ENCODE measurements at places on chromosomes 12 and 14.

- DNase-seq = no peak
Observed at GRCh38 chr14:89013698-89014568, 189.5 kb downstream of the TTC8 start.

DNA sequence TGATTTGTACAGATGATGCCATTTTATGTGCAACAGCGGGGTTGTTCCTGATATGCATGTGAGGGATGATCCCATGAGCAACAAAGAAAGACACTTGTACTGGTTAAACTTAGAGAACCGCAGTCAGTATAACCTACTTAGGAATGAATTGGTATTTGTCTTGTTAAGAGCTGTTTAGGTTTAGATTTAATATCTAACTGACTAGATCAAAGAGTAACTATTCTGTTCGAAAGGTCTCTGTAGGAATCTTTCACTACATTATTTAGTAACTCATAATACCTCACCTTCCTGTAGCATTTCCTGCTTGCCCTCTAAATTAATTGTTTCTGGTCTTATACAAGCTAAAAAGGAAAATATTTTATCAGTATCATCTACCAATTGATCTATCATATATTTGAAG, 350.4 kb downstream of the TRHDE start:
- no peak for DNase-seq

DNA sequence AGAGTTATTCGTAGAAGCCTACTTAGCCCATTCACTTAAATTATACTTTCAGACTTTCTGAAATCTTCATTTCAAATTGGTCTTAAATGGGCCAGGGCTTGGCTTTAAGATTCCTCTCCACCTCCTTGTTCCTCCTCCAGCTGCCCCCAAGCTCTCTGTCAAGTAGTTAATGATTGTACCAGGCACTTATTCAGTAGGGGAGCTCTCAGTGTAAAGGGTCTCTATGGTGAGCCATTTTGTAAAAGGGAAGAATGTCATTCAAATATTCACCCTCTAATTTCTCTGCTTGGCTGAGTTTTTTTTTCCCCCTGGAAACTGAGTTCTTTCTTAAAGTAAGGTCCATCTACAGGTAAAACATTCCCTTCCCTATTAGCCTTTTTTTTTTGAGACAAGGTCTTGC, 96.6 kb downstream of the SUDS3 start:
- DNase-seq = no peak

DNA sequence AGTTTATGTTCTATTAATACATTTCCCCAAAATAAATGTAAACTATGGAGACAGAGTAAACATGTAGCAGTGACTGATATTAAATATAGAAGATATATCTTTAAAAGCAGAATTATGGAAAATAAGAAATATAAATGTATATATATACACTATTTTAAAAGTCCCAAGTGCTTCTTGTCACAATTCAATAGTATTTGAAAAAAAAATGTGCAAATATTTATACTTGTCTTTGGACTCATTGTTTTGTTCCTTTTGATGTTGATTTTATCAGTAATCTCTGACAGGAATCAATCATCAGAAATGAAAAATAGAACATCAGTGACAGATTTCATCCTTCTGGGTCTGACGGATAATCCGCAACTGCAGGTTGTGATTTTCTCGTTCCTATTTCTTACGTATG, at the start of gene OR6C76:
OR6C76 (plus strand) TSS at position 301 of the 400 bp plus-strand sequence; CDS start at position 301, 0 bp downstream.
- DNase-seq = no peak

GRCh38 chr14:61885203-61885961, 123.2 kb downstream of the SNAPC1 start:
- DNase-seq = no peak

- peak; percentile 48 for DNase-seq
Observed at GRCh38 chr12:104805186-104805585, 152.9 kb downstream of the SLC41A2 start.

GRCh38 chr12:98374007-98374406, 141.4 kb upstream of the TMPO start:
- no peak for DNase-seq

- DNase-seq = no peak
Observed at GRCh38 chr12:2410496-2410895, 357.7 kb downstream of the CACNA1C start.

- DNase-seq = no peak
Observed at GRCh38 chr14:61472801-61473376, 151.5 kb downstream of the PRKCH start.

GRCh38 chr14:90509403-90509802, 112.6 kb downstream of the CALM1 start:
- no peak for DNase-seq

DNA sequence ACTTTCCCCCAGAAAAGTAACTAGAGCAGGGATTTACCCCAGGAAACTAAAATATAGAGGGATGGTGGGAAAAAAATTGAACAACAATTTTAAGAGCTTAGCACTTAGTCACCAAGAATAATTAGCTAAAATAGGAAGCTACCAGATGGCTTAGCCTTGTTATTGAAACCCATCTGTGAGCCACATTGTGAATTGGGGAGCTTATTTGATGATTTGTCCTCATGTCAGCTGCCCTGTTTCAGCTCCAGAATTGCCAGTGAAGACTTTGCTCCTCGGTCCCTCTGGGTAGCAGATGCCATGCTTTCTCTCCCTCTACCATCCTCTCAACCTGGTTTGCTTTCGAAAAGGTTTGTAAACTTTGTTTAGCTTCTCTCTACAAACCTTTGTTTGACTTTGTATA, 67.7 kb upstream of the PTHLH start:
- DNase-seq = no peak

DNA sequence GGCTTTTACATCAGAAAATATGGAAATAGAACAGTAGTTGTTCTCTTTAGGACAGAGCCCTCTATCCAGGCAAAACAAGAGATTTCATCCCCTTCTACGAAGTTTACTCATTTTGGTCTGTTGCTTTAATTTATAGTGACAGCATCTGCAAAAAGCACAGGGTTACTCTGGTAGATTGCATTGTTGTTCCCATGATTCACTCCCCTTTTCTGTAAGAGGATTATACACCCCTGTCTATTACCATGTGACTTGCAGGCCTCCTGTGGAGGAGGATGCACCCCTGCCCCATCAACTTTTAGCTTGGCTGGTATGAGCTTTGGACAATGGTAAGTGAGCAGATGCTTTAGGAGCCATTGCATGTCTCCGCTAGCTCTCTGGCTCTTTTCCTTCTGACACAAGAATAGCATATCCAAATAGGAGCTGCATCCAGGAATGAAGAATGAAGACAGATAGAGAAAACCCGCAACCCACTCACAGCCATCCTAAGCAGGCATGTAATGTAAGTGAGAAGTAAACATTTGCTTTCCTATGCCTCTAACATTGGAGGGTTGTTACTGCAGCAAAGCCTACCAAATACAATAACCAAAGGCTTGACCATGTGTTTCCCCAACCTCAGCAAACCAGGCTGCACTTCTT, 304.2 kb downstream of the AKAP6 start:
- peak; percentile 23 for DNase-seq

DNA sequence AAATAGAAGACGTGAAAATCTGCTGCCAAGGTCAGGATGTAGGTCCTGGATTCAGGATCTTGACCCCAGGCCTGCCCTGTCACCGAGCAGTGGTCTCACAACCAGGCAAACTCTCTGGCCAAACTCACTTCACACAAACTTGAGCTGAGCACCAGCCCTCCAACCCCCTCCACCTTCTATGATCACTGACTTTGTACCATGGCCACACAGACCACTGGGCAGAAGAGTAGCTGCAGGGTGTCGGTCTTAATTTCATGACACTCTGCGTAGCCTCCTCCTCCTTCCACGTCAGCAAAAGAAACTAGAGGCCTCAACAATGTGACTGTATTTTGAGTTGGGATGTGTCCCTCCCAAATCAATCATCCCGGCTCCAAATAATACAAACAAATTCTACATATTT, 7.2 kb upstream of the TBX3 start:
- DNase-seq = no peak

- no peak for DNase-seq
Observed at GRCh38 chr14:85579942-85580341, 50.0 kb downstream of the FLRT2 start.

GRCh38 chr14:68650404-68650994, 142.4 kb downstream of the ZFP36L1 start:
- DNase-seq = no peak

DNA sequence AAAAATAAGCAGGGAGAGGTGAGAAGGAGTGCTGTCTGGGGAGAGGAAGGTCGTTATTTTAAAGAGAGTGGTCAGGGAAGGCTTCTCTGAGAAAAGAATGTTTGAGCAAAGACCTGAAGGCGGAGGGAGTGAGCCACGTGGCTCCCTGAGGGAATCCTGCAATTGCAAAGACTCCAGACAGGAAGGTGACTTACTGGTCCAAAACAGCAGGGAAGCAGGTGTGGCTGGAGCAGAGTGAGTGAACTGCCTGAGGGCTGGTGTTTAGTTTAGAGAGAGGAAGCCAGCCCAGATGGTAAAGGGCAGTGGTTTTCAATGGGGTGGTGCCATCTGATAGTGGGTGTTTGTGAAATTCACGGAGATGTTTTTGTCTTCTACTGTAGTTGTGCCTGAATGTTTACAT, 58.8 kb upstream of the LTA4H start:
- DNase-seq = no peak

- no peak for DNase-seq
Observed at GRCh38 chr12:1808798-1809480, 11.4 kb upstream of the LRTM2 start.

- no peak for DNase-seq
Observed at GRCh38 chr12:1356285-1356684, 238.1 kb downstream of the FBXL14 start.

GRCh38 chr12:4745249-4745648, 25.0 kb downstream of the GALNT8 start:
- no peak for DNase-seq

DNA sequence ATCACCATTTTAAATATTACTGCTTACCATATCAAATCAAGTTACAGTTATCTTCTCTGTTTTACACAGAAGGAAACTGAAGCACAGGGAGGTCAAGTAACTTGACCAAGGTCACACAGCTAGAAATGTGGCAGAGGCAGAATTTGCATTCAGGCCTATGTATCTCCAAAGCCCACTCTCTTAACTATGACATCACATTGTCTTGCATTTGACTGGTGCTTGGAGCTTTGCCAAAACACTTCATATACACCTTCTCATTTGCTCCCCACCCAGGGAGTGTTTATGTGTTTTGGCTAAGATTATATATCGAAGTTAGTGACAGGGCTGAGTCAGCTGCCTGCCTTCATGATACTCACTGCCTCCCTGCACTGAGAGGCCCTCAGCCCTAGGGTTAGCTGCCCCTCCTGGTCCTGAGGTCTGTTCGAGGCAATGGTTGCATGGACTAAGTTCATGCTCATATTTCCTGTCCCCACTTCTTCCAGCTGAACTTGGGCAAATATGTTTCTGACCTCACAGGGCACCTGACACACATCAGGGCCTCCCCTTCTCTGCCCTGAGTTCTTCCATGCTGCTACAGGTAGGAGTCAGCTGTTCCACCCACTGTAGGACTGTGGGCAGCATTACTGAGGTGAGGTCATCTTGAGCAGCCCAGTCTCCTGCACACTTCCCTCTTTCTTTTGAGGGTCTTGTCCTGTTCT, 1.8 kb downstream of the GALNT6 start:
- DNase-seq = no peak

DNA sequence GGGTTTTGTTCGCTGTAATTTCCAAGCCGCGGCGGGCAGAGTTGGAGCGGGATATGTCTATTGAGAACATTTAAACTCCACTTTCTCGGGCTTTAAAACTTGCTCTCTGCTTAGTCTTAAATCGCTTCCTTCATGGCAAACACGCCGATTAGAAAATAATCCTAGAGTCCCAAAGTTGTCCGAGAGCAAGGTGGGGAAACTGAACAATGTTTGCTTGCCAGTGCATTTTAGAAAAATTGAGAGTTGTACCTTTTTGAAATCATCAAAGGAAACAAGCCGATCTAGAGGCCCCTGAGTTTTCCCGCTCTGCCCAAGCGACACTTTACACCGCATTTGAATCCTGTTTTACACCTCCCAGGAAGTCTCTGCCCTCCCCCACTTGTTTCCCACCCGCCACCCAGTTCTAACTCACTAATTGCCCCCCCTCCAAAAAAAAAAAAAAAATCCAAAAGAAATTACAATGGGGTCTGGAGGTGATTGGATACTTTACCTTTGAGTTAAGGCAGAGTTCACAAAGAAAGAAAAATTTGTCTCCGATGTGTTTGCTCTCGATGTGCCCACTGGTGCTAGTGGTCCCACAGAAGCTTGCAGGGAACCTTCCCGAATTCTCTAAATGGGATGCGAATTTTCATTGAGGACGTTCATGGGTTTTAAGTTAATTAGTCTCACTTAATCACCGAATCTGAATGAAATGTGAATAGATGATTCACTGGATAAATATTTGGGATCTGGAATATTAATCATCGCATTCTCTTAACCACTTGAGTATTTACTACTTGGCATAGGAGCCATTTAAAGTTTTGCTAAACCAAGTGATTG, 2.3 kb downstream of the HMGA2 start:
- DNase-seq = no peak

DNA sequence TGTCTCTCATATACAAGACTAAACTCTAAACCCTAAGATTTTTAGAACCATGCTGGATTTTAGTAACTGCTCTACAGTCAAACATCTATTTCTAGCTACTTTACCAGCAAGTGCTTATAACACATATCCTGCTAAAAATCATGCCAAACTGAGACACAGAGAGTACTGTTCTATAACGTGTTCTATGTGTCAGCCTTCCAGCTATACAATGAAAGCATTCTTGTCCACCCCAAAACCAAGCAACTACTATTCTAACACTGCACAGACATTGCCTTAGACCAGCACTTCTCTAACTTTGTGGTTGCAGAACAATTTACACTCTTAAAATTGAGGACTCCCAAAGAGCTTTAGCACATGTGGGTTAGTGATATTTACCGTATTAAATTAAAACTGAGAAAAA, 85.7 kb downstream of the SPPL3 start:
- DNase-seq = no peak

DNA sequence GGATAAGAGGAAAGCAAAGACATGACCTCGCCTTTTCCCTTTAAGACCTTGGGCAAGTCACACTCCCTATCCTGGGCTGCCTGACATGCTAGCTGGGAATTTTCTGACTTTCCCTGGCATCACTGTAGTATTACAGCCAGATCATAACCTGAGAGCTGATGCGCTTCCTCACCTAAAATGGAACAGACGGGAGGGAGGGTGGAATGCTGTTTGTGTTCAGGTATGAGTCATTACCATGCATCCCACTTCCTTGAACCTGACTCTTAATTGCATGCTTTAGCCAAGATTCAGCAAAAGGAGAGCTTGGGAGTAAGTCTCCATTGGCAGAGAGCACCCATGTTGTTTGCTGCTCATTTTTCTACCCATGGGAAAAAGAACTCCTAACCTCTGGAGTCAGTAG, 156.5 kb downstream of the KCNK10 start:
- DNase-seq = no peak
